ENCODE measurements at places on chromosomes 5 and 9. TPM values are rescaled to one million over a fixed set of nuclear protein-coding genes. Genes with fewer than 3 reads are reported as not detected.

Gene PKD2L2
- total RNA-seq, result not detected

Gene LHX3
- not detected for total RNA-seq

Gene PCDHGA9
- total RNA-seq, result 1.4 TPM

Gene LEAP2
- total RNA-seq, result 0.16 TPM

Gene SLC34A3
- not detected for total RNA-seq

Gene KLF9
- total RNA-seq, result 44.4 TPM

Gene PCDHB14
- 0.54 TPM for total RNA-seq

Gene TMEM252
- not detected for total RNA-seq

Gene ATP6V1G1
- 156 TPM for total RNA-seq

Gene TICAM2
- total RNA-seq, result 1.8 TPM
